ENCODE measurements at places on chromosomes 1 and 21.

DNA sequence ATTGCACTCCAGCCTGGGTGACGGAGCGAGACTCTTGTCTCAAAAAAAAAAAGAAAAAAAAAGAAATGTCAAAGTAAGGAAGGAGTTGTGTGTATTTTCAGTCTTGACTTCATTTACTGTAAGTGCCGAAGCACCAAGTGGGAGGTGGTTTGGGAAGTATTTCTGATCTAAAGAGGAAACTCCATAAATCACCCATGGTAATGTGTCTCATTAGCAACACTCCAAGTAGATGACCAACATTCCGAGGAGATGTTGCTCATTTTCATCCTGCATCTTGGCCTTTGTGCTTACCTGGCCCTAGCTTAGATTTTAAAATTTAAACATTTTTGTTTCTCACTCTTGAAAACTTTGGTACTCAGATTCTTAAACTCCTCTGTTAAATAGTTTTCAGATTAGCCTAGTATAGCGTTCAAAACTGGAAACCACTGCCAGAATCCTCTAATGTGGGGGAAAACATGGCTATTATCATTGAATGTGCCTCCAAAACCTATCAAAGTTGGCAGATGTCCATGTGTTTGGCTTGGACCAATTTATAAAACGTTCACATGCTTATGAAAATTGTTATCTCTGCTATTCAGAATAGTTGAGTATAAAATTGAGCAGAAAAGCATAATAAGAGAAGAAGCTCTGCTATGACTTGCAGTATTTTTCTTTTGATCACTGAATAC, 110.4 kb downstream of the NFIA start:
- no peak for DNase-seq

DNA sequence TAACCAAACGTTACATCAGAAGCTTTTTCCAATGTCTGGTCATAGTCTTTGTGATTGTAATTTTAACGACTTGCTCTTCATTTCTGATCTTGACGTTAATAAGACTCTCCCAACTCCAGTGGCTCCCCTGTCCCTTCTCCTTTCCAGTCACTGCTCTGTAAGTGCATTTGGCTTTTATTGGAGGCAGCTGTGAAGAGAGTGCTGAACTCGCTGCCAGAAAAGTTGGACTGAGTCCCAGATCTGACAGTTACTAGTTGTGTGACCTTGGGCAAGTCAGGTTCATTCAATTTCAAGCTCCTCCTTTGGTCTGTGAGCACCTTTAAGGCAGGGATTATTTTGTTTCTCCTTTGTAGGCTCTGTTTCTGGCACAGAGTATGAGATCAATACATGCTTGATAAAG, 109.6 kb upstream of the TSPAN2 start:
- no peak for DNase-seq

DNA sequence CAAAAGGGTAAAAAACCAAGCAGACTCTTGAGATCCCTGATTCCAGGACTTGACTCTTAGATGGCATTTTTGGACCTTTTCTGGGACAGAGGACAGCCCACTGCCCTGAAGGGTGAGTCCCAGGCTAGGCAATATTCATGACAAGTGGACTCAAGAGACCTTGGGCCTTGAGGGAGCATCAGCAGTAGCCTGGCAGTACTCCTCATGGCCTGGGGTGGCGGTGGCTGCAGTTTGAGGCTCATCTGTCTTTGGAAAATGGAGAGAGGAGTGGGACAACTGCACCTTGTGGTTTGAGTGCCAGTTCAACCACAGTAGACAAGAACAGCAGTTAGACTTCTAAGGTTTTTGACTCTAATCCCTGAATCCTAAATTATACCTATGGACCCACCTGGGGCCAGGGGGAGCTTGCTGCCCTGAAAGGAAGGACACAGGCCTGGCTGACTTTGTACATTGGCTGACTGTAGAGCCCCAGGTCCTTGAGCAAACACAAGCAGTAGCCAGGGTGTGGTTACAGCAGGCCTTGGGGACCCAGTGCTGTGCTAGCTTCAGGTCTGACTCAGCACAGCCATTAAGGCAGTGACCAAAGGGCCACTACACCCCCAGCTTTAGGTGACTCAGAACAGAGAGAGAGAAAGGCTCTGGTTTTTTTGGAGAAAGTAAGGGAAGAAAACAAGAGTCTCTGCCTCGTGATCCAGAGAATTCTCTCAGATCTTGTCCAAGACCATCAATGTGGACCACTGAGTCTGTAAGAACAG, 1023.2 kb downstream of the KCNT2 start:
- DNase-seq = no peak

DNA sequence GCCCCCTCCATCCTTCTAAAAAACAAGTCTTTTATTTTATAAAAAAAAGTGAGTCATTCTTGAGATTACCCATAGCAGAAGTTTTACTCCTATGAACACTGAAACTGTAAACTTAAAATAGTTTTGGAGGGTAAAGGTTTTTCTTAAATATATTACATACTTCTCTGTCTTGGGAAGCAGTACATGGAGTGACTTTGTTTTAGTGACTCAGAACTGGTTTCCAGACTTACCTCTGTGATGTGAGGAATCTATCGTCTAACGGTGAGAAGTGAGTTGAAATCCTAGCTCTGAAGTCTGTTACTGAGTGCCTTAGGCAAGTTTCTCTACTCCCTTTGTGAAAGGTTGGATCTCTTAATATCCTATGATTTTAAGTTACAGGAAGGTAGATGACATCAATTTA, 176.3 kb upstream of the POU3F1 start:
- DNase-seq = no peak

DNA sequence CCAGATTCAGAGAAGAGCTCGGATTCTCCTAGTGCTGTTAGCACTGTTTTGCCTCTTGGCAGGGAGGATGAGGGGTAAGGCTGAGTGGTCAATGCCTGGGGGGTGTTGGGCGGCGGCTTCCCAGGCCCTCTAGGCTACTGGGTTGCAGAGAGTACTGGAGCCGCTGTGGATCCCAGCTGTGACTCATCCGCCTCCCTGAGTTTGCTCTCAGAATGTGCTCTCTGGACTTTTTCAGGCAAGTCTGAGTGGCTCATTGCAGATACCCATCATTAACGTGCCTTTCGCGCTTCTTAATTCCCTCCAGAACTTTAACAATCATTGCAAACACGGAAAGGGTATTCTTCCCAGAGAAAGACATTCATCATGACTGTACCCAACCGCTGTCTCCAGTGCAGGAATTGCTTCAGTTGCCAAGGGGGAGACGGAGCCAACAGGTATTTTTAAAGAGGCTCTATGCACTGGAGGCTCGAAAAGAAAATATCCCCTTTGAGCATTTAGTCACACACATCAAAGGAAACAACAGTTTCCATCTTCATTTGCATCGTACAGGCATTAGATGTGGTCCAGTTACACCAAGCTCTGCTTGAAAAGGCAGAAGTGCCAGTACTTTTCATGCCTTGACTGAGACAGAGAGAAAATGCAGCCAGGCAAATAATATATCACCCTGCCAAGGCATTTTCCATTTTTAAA, 14.4 kb upstream of the CAMTA1 start:
- DNase-seq = no peak

DNA sequence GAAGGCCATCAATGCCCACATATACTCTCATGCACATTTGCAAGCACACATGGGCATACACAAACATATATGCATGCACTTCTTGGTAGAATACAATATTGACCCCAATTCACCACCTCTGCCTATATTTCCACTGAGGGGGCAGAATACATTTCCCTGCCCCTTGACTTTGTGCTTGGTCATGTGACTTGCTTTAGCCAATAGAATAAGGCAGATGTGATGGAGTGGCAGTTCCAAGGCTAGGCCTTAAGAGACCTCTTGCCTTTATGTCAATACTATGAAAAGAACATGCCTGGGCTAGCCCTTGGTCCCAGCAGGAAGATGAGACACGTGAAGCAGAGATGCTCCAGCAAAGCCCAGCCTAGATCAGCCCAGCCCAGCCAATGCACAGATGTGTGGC, 66.0 kb upstream of the GRIK3 start:
- DNase-seq = no peak

GRCh38 chr1:160159846-160160245, 8.4 kb downstream of the ATP1A4 start:
- DNase-seq = no peak

DNA sequence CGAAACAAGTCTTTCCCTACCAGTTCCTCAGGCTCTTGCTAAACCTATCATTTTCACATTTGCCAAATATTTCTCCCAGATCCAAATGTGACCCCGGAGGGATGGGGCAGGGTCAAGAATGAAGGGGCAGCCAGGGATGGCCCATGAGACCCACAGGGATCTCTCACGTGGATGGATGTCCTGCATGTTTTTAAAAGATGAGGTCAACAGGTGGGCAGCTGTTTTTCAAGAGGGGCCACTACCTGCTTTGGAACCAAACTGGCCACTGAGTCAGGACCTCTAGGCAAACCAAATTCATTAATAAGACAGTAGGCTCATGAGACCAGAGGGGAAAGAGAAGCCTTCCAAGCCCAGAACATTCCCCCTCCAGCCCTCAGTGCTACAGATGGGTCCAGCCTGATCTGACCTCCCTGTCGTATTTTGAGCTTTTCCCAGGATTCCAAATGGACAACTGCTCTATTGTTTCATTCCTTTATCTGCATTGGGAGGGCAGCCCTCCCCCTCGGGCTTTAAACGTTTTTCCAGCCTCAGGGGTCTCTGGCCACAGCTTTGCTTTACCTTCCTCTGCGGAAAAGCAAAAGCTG, 252.5 kb upstream of the IRF2BP2 start:
- no peak for DNase-seq

DNA sequence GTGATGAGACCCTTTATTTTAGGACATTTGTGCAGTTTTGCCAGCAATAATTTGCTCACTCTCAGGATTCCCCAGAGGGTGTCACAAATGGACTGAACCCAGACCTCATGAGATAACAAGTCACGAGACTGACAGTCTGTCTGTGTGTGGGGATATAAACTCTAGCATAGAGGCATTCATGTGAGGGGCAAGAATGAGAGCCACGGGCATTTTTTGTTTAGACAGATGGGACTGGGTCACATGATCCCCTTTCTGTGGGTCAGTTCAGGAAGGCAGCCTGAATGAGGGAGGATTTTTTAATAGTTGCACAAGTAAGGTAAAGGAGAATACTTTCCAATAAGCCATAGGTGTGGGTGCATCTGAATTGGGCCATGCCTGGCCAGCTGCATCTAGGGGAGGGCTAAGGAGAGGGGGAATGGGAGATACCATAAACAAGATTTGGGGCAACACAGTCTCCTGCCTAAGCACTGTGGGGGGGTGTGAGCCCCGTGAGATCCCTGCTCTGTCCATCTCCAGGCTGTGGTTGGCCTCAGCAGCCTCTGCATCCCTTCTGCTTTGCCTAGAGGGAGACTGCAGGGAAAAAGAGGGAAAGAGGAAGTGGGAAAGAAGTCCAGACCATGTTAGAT, 66.6 kb downstream of the NAV1 start:
- DNase-seq = no peak

DNA sequence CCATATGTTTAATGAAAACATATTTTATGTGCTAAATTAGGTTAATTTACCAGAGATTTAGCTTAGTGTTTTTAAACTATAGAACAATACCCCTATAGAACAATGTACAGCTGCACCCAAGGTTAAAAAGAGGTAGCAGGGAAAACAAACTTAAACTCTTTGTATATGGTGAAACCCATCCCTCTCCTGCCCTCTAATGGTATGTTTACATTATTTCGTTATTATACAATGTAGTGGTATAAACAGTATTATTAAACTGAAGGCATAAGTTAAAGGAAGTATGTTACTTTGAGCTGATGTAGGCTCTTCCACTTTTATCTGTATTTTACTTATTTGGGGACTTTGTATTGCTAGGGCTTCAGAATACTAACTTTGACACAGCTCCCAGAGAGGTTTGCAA, 16.7 kb upstream of the ZYG11A start:
- DNase-seq = no peak

DNA sequence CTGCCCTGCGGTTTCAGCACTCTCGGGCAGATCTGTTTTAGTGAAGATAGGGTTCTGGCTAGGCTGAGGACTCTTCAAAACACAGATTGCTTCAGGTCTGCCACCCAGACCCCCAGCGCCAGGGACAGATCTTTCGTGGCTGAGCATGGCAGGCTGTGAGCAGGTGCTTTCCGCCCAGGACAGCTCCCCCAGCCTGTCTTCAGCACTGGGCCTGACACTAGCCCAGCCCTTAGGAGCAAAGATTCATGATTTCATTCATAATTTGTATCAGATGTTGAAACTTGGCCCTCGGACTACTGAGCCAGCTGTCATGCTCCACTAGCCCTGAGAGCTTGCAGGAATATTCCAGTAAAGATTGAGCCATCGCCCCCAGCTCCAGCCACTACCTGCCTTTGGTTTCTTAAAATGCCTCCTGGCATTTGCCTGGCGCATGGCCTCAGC, 5.9 kb downstream of the ADPRS start:
- no peak for DNase-seq

DNA sequence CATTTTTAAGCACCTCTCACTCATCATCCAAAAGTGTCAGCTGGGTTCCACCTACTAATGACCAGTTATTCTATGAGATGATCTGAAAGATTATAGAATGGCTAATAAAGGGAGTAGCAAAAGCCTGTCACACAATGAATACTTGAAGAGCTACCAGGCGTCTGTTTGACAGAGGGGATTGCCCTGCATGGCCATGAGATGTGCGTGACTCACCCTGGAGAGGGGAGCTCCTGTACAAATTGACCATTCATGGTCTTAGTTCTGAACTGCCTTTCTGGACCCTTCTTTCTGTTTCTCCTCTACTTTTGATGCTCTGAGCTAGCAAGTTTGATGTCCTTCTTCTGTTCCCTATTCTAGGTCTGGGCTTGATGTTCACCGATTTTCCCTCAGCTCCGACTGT, 85.2 kb upstream of the ABCD3 start:
- DNase-seq = no peak

GRCh38 chr1:53320646-53321045, 7.2 kb downstream of the LRP8 start:
- DNase-seq = no peak

GRCh38 chr1:40210511-40211204, 37.1 kb upstream of the TMCO2 start:
- DNase-seq = no peak

DNA sequence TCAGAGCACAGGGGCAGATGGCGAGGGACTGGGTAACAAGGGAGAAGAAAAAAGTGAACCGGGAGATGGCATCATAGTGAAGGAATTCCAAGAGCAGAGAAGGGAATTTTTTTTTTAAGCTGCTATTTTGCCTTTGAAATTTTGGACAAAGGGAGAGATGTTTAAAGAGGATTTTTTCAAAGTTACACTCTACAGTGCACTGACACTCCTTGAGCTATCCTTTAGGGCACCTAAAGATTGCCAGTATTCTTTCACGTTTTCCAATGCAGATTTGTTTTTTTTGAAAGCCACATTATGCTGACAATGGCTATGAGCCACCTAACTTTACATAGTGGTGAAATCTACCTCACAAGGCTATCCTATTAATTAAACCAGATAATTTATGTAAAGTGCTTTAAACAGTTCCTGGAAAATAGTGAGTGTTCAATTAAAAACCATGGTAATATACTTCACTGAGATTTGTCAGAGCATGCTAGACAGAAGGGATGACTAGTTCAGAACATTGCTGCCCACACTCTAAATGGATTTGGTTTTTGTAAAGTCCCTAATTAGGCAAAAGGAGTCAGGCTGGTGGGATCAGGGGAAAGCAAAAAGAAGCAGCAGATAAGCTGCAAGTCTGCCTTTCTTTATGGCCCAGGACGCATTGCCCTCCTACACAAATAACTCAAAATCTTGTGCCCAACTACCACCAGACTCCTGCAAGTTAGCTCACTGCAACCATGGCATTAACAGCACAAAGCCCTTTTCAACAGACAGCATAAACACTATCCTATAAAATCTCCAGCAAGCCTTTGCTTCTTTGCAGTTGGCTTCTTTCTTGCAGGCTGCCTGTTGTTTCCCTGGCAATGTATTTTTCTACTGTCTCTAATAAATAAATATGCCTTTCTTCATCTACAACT, 53.9 kb downstream of the PRDX6 start:
- DNase-seq = no peak
